ENCODE measurements at places on chromosomes 2 and 18. TPM values are rescaled to one million over a fixed set of nuclear protein-coding genes. Genes with fewer than 3 reads are reported as not detected.

DNA sequence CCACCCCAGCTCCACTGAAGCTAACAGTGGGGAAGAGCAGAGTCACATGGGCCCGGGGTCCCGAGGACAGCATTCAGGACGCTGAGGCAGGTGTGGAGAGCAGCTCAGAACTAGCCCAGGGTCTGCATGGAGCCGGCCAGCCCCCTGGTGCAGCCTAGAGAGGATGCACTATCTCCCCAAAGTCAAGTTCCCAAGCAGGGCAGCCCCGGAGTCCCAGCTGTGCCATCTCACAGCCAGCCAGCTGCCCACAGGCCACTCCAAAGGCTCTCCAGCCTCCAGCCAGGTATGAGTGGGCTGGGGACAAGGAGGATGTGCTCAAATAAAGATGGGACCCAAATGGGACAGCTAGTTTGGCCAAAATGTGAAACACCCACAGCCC is 41.0 kb downstream of the BIN1 start:
- no peak for DNase-seq

GRCh38 chr2:212021947-212022346 is 516.7 kb downstream of the ERBB4 start:
- DNase-seq = no peak

DNA sequence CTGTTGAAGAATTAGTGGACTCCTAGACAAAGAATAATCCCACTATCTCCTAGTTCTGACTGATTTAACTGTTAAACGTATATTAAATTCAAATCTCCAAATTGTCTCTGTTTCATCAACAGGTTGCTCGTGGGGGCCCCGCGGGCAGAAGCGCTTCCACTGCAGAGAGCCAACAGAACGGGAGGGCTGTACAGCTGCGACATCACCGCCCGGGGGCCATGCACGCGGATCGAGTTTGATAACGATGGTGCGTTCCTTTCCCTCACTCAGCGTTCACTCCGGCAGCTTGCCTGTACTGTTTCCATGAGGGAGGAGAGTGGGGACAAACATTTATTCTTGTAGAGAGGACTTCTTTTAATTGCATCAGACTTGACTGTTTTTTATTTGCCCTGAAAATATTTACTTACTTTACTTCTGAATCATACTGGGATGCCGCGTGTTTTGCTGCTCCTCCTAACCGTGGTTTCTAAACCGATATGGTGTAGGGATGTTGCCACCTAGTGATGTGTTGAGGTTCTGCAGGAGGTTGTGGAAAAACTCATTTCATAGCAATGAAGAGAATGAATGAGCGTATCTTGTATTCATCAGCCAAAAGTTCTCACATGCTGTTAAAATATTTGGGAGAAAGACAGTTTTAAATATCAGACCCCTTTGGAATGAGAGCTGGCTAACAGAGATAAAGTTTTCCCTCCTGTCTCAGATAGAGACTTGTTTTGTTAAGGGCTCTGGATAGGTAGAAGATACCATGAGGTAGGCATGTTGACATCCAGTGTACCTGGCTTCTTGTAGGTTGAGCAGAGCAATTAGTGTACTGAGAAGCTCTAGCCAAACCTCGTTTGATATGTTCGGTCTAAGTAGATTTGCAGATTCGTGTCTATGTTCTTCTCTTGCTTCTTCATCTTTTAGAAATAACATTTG is 38.3 kb downstream of the ITGA6 start:
- DNase-seq = peak; percentile 73

DNA sequence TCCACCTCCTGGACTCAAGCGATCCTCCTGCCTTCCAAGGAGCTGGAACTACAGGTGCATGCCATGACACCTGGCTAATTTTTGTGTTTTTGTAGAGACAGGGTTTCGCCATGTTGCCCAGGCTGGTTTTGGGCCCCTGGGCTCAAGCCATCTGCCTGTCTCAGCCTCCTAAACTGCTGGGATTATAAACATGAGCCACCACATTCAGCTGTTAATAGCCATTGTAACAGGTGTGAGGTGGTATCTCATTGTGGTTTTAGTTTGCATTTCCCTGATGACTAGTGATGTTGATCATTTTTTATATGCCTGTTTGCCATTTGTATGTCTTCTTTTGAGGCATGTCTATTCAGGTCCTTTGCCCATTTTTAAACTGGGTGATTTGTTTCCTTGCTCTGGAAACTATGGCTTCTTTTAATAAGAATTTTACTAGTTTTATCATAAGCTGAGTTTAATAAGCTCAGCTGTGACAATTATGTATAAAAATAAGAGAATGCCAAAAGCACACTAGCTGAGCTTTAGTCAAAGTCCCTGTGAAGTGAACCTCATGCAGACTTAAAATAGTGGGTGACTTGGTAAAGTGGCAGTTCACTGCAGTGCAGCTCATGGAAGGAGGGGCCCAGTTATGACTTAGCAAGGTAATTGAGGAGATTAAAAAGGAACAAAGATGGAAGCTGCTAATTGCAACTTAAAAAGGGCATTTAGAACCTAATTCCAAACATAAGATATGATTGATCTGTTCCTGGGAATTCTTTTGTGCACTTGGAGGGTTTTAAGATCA is 465.1 kb downstream of the TGIF1 start:
- no peak for DNase-seq

DNA sequence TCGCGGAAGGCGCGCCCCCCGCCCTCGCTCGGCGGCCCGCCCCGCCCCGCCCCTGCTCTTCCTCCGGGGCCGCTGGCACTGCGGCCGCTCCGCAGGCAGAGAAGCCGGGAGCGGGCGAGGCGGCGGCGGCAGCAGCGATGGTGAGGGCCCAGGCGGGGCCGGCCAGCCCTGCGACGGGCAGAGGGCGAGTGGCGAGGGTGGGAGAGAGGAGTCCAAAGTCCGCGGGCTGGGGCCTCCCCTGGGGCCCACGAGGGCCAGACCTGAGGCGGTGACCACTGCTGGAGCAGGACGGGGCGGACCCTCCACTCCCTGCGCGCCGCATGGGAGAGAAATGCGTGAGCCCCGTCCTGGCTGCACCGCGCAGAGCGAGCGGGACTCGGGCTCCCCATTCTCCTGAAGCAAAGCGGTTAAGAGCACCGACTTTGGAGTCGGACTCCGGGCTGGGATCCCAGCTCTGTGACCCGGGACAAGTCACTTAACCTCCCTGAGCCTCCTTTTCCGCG is at the start of gene VAMP5:
TSS of gene VAMP5 (plus strand) at position 78 of the 503 bp plus-strand sequence. CDS start at position 138, 60 bp downstream.
- no peak for DNase-seq

DNA sequence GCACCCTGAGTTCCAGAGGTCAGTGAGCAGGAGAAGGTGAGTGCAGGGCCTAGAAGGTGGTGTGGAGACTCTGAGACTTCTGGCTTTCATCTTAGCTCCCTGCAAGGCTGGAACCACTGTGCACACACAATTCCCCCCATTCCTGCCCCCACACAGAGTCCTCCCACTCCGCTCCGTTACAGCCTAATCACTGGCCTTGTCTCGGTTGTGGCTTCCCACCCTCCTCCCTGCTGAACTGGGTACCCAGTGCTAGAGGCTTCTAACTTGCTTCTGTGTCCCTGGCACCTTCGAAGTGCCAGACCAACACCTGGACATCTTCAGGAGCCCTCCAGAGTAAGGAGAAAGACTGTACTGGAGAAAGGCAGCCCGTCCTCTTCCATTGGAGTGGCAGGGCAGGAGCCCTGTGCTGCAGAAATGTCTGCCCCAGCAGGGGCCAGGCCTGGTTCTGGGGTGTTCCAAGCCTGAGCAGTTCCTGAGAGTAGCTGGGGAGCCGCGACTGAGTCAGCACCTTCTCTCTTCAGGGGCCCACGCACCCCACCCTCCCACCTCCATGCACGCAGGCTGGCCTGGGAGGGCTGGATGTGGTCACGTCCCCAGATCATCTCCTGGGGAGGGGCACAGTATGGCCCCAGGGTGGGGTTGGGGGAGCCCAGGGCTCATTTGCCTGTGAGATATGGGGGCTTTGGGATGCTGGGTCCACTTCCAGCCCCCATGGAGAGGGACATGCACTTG is 23.4 kb downstream of the CROCC2 start:
- DNase-seq = no peak

DNA sequence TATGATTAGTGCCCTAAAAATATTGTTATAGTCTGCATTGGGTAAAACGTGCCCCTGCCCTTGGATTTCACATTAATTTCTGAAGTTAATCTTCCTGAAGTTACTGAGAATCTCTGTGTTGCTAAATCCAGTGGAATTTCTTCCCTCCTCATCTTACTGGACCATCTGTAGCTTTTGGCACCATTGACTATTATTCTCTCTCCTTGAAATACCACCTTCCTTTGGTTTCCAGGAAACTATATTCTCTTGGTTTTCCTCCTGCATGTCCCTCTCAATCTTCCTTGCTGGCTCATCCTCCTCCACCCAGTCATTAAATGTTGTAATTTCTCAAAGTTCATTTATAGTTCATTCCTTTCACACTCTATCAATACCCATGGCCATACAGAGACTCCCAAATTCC is 110.6 kb upstream of the SLC35G4 start:
- DNase-seq = no peak

DNA sequence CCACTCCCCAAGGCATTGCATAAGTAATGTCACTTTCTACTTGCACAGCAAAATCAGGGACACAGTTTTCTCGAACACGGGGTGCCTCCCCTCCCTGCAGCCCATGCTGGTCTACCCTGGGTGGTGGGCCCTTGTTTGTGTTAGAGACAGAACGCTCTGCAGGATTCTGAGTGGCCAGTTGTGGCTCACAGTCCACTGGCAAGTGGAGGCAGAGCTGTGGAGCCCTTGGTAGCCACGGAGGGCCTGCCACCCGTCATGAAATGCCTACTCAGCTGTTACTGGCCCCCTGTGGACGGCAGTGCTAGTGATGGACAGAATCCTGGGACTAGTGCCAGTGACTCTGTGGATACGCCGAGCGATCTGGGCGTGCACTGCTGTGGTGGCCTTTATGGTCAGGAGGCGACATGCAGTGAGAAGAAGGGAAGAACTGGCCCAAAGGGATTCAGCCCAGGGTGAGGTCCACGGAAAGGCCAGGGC is 54.0 kb upstream of the TXNDC2 start:
- DNase-seq = no peak

- DNase-seq = no peak
These were observed 222.3 kb downstream of the SMAD2 start for GRCh38 chr18:47708206-47708605.

GRCh38 chr2:215442401-215442787 is 6.5 kb upstream of the FN1 start:
- DNase-seq = no peak

GRCh38 chr2:178208817-178209216 is 14.5 kb downstream of the OSBPL6 start:
- no peak for DNase-seq

- peak; percentile 64 for DNase-seq
These were observed 29.1 kb downstream of the ARMC9 start for GRCh38 chr2:231227310-231228162.

DNA sequence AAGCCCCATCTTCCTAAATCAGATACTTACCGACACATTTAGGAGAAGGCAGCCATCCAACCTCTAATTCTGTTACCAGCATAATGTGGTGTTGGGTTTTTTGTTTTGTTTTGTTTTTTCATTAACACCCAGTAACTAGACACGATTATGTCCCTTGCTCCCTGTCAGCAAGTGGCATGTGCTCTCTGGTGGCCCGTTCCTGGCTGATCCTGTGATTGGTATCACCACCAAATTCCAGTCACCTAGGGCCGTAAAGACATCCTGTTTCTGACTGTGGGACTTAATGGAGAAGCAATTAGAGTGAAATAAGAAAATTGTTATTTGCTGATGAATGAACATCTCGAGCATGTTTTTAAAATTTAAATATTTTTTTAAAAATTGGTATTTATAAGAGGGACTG is 5.9 kb upstream of the DLX1 start:
- no peak for DNase-seq

- DNase-seq = no peak
These were observed 12.4 kb upstream of the RPL37A start for GRCh38 chr2:216486271-216486670.

DNA sequence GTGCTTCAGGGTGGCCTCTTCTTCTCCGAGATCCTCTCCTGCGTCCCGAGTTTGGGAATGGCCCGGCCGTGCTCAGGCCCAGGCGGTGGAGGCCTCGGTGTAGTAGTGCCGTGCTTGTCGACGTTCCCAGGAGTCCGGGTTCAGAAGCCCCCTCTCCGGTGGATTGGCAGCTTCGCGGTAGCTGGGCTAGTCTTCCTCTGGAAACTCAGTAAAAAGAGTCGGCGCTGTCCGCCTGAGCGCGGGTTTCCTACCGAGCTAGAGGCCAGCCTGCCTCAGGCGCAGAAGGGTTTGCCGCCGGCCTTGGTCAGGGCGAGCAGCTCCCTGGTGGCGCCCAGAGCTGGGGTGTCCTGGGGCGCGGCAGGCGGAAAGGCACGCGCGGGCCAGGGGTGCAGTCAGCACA is 3.2 kb downstream of the RALBP1 start:
- no peak for DNase-seq

GRCh38 chr2:28350791-28351285 is 41.8 kb upstream of the FOSL2 start:
- DNase-seq = no peak

- DNase-seq = no peak
These were observed 69.7 kb downstream of the TGOLN2 start for GRCh38 chr2:85257970-85258605.

DNA sequence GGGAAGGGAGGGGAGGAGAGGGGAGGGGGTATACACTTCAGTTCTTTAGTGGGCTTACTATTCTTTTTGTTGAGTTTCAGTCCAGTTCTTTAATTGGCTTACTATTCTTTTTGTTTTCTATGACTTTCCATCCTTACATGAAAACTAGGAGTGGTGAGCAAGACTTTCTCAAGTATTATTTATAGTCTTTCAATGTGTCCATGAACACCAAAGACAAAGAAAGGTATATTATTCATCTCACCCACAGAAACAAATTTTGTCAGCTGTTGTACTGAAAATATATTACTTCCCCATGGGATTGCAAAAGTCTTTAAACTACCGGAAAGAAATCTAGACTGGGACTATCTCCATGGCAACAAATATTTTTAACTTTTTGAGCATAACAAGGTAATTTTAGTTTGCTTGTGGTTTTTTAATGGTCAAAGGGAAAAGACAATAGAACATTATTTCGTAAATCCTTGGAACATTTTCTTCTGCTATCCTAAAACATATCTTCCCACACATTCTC is 17.6 kb downstream of the ADAM17 start:
- DNase-seq = no peak

DNA sequence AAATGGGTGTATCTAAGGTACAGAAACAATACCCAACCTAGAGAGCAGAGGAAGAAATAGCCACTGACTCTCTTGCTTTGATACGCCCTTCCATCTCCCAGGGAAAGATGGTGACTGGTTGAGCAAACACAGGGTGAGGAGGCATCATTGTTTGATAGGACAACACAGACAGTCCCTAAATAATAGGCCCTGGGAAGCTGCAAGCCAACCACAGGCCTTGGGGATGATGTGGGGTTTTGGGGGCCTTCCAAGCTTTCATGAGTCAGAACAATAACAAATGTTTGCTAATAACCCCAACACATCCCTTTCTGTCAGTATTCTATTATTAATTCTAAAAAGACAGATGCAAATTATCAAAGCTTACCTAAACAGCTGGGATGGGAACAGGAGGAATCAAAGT is 9.8 kb downstream of the LGALSL start:
- DNase-seq = no peak

The CDKL4 gene
- total RNA-seq = 9.1 TPM

The ACKR3 gene
- total RNA-seq = 52.0 TPM

The ASXL3 gene
- 28.0 TPM for total RNA-seq

The DNER gene
- total RNA-seq = 179 TPM

The VIT gene
- total RNA-seq = 3.8 TPM

The GAL3ST2 gene
- 0.33 TPM for total RNA-seq

The AOX1 gene
- total RNA-seq = 9.2 TPM

All from spinal cord (tissue), 10 donors.